NCI-H2029 treated with DMSO at 0.1 percent for 48 hours (cell line): ENCODE measurements at places on chromosomes 4 and X.

DNA sequence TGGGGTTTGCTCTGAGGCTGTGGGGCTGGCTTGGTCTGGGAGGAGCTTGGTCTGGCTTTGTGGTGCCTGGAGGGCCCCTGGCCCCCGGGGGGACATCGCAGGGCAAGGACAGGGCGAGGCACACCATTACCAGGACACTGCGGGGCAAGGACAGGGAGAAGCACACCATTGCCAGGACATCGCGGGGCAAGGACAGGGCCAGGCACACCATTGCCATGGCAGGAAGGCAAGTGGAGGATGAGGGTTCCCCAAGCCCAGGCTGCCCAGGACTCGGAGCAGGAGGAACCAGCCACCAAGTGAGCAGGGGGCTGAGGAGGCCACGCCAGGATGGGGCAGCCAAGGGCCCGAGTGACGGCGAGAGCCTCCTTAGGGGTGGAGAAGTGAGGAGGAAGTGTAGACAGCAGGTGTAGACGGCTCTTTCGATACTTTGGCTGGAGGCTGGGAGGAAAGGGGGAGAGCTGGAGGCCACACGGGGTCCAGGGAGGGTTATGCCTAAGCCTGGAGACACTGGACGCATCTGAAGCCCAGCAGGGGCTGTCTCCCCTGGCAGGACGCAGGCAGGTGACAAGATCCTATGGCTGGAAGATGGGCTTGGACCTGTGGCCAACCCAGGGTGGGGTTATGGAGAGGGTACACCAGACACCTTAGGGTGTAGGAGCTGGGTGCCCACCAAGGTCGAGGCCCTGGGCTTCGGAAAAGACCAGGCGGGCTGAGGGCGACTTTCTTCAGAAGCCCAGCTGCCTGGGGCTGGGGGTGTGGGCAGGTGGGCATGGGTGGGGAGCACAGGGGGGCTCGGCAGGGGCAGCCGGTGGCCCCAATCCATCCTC, 7.3 kb downstream of the NKX1-1 start:
- no peak for DNase-seq

- DNase-seq, result no peak
Observed at GRCh38 chr4:155407480-155407879, 30.7 kb upstream of the MAP9 start.

DNA sequence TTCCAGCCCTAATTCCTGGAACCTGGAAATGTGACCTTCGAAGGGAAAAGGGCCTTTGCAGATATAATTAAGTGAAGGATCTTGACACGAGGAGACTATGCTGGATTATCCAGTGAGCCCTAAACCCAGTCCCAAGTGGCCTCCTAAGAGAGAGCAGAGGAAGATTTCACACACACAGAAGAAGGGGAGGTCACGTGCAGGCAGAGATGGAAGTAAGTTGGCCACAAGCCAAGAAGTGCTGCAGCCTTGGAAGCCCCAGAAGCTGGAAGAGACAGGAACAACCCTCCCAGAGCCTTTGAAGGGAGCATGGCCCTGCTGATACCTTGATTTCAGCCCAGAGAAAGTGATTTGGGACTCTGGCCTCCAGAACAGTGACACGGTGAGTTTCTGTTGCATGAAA, 51.9 kb downstream of the EVC2 start:
- no peak for DNase-seq

- DNase-seq, result no peak
Observed at GRCh38 chr4:159010100-159010499, 92.8 kb upstream of the RAPGEF2 start.

DNA sequence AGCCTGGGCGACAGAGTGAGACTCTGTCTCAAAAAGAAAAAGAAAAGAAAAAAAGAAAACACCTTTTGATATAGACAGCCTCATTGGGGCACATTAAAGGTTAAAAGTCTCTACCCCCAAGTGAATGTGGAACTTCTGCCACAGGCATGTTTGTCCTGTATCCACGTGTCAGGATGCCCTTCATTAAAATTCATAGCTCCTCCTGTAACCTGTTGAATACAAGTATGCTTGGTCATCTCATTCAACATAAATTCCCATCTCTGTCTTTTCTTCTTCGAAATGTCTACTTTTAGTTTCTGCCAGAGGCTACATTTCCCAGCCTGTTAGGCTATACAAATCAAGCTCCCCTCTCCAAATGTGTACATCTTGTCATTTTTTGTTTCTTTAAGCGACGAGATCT, 25.8 kb downstream of the P2RY8 start:
- DNase-seq, result no peak

DNA sequence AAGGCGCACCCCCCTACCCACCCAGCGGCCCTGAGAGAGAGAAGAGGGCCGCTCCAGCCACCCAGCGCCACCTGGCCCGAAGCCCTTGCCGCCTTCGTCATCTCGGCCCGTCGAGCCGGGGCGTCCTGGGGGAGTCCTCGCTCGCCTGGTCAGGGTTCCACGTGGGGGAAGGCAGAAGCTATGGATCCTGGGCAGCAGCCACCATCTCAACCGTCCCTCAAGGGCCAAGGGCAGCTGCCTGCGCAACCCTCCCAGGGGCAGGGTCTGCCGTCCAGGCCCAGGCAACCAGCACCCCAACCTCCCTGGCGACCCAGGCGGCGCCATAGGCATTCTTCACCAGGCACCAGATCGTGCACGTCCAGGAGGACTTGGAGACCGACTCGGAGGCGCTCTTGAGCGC, 51.5 kb upstream of the IL13RA2 start:
- DNase-seq, result no peak

DNA sequence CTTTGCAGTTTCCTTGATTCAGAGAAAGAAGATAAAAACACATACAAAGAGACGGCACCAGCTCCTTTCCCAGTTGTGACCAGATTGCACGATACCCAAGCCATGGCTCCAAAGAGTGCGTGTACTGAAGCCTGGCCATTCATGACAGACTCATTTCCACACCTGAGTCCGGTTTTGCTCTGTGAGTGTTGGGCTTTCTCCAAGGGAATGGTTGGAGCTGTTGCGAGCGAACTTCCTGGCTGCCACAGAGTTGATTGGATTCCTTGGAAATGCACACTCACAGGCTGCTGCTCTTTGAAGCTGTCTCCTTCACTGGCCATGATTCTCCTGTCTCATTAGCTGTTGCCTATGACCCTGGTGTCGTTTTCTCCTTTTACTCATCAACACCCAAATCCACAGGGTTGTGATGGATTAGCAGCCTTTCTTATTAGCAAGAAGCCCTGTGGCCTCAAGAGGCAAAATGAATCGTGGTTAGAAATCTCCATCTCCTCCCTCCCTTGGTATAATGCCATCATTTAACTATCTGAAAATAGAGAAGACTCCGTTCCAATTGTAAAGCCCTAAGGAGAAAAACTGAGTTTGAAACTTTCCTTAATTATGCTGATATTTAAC, 43.9 kb upstream of the BBS12 start:
- no peak for DNase-seq

GRCh38 chrX:129523079-129523911, at the start of gene SMARCA1:
Gene SMARCA1, minus strand, starts transcription at chrX:129523490. Its CDS starts 120 bp downstream, at chrX:129523370.
- DNase-seq, result no peak

- DNase-seq, result no peak
Observed at GRCh38 chr4:16270454-16271328, 44.4 kb upstream of the TAPT1 start.

DNA sequence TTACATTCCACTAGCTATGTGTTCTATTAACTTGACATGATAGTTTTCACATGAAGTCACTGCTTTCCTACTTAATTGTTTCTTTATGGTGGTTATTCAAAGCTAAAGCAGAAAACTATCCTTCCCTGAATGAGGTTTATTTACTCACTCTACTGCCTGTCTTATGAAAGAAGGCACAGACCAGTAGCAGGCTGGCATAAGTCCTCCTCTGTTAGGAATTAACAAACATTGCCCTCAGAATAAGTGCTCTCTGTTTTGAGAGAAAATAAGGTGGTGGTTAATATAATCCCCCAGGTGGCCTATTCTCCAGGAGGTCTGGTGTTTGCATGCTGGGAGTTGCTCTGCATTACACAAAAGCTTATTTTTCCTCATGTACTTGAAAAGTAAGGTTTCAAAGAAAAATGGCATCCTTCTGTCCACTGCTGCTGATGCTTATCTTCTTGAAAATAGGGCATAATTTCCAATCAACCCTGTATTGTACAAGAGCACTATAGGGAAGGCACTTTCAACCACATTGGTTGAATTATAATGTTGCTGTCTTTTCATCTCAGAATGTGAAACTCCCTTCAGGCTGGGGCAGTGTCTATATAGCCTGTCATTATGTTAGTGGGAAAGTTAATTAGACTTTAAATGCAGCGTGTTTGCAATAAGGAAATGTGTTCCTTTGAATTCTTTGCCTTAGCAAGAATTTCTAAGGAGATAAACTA, 119.7 kb upstream of the TBC1D9 start:
- no peak for DNase-seq

GRCh38 chr4:96375367-96375766, 535.5 kb downstream of the PDHA2 start:
- DNase-seq, result no peak

DNA sequence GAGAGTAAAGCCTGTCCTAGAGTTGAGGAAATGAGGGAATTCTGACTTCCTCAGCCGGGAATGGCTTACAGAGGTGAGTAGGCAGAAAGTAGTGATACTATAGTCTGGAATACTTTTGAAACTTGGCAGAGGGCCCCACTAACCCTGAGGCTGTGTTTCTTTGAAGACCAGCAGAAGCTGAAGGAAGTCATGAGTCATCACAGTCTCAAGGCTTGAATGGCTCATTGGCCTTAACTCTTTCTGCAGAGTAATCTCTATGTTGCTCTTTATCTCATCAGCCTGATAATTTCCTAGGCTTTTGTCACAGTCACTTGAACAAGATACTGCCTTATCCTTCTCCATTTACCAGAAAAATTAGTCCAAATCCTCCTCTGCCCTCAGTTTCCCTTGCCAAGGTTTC, 80.8 kb downstream of the ANKRD50 start:
- no peak for DNase-seq

DNA sequence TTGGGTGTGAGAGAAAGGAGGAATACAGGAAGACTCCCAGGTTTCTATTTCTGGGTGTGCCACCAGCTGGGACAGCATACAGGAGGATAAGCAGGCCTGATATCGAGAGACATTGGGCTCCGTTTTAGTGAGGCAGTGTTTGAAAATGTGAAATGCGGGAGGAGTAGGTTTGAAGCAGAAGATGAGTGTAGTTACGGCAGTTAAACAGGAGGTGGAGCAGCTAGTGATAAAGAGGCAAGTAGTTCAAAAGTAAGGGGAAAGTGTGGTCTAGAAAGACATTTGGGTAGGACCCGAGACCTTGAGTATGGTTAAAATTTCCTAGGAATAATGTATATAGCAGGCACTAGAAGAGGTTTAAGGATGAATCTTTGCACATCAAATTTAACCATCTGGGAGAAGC, 42.4 kb downstream of the DCUN1D4 start:
- no peak for DNase-seq

DNA sequence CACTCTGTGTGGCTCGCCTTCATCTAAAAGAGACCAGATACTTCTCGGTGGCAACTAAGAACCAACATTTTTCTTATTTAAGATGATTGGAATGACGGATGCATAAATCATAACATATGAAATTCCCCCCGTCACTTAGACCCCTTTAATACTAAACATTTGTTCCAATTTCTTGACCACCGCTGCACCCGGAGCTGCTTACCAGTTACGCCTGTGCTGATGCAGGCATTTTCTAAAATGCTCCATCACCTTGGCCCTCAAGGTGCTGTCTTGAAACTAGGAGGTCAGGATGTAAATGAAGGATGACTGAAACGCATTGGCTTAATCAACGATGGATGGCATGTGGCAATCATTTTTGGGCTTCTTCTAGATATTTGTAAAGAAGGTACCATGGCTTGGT, 130.0 kb downstream of the CPZ start:
- DNase-seq, result no peak

GRCh38 chrX:124421898-124422655, 75.7 kb downstream of the SH2D1A start:
- DNase-seq, result no peak

DNA sequence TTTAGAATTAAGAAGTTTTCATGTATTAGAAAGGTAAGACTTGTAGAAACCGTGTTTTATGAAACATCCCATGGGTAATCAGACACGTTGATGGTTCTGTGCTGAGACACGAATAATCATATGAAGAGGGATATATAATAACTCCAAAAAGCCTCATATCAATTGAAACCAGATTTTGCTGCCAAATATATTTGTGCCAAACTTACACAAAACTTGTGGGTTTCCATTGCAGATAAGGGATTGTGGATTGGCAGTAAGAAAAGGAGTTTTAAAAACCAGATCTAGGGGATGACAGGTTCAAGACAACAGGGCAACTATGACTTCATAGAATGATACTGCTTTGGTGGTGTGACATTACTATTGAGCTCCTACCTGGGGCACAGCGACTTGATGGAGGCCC, 616.1 kb downstream of the BCOR start:
- DNase-seq, result no peak
